NCI-H524 treated with DMSO at 0.1 percent for 48 hours (cell line): ENCODE measurements at places on chromosomes 13 and 19.
A peak's percentile ranks its signal among the peaks of the same experiment; 100 is the strongest.

- no peak for DNase-seq
These were observed 36.8 kb upstream of the CYP2S1 start for GRCh38 chr19:41156207-41156606.

GRCh38 chr19:29966588-29967249 lies 24.7 kb downstream of the URI1 start:
- no peak for DNase-seq

GRCh38 chr13:93767180-93767916 lies 540.7 kb downstream of the GPC6 start:
- DNase-seq: peak; percentile 33

DNA sequence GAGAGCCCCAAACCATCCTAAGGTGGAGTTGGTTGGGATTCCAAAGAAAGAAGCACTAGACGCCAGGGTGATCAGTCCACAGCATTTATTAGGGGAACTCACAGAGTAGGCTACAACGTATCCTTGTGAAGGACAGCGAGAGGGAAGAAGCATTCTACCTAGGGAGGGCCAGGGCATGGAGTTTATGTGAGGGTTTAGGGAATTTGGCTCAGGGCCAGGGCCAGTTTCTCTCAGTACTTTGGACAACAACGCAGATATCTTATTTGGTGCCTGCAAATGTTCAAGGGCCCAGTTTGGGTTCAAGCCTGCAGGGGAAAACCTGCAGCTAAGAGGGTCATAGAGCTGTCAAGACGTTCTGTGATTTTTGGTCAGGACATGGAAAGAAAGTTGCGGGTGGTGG lies 73.9 kb upstream of the GJB6 start:
- no peak for DNase-seq

DNA sequence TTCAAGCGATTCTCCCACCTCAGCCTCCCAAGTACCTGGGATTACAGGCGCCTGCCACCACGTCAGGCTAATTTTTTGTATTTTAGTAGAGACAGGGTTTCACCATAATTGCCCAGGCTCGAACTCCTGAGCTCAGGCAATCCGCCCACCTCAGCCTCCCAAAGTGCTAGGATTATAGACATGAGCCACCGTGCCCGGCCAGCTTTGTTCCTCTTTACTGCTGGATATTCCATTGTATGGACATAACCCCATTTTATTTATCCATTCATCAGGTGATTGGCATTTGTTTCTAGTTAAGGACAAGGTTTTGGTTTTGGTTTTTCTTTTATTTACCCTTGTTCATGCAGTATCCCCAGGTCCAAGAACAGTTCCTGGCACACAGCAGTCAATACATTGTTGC lies 4.1 kb upstream of the RPS9 start:
- DNase-seq: no peak

DNA sequence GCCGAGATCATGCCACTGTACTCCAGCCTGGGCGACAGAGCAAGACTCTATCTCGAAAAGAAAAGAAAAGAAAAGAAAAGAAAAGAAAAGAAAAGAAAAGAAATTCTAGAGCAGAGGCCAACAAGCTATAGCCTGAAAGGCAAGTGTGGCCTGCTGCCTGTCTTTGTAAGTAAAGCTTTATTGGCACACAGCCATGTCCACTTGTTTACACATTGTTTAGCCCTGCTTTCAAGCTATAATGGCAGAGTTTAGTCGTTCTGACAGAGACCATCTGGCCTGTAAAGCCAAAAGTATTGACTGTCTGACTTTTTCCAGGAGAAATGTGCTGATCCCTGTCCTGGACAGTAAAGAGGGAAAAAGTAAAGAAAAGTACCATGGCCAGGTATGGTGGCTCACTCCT lies 18.3 kb downstream of the NWD1 start:
- no peak for DNase-seq

DNA sequence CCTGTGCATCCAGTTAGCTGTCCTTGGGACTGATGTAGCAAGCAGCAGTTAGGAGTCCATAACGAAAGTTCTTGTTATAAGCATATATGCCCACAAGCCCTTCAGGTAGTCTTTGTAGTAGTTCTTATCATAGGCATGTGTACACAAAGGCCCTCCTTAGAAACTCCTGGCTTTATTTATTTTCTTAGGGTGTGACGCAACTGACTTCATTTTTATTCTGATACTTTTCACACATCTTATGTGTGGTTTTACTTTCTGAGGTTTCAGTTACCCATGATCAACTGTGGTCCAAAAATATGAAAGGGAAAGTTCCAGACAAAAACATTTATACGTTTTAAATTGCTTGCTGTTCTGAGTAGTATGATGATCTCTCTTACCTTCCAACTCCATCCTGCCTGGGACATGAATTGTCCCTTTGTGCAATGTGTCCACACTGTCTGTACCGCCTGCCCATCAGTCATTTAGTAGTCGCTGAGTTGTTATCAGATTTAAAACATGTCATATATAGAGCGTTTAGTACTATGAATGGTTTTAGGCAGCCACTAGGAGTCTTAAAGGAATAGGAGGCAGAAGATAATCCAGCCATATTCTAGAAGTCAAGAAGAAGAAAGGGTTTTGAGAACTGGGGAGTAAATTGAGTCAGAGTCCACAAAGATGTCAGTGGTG lies 19.4 kb downstream of the GPC5 start:
- DNase-seq: no peak

DNA sequence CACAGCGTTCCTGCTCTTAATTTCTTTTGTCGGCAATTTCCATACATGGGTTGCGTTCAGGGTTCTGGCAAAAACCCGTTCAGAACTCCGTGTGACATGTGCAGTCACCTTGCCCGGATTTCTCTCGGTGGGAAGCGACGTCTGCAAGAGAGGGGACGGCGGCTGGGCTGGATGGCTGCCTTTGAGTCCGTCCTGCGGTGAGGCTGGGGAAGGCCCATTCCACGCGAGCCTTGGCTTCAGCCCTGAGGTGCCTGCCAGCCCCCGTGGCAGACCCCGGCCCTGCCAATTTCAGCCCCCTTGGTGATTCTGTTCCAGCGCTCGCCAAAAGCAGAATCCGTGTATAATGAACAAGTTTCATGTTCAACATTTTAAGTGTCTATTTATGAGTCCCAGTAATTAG lies 72.6 kb upstream of the TSHZ3 start:
- no peak for DNase-seq

DNA sequence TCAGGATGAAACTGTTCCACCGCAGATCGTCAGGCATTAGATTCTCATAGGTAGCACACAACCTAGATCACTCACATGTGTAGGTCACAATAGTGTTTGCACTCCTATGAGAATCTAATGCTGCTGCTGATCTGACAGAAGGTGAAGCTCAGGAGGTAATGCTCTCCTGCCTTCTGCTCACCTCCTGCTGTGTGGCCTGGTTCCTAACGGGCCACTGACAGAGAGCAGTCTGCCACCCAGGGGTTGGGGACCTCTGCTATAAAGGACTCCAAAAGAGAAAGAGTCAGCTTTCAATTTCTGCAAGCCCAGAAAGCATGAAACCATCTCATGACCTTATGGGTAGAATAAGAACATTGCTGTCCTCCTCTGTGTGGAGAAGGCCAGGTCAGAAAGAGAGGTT lies 43.5 kb upstream of the PCCA start:
- no peak for DNase-seq

- no peak for DNase-seq
These were observed 403.3 kb upstream of the ATXN8OS start for GRCh38 chr13:69704311-69704710.

GRCh38 chr13:60213236-60213744 lies 49.6 kb upstream of the DIAPH3 start:
- DNase-seq: no peak

DNA sequence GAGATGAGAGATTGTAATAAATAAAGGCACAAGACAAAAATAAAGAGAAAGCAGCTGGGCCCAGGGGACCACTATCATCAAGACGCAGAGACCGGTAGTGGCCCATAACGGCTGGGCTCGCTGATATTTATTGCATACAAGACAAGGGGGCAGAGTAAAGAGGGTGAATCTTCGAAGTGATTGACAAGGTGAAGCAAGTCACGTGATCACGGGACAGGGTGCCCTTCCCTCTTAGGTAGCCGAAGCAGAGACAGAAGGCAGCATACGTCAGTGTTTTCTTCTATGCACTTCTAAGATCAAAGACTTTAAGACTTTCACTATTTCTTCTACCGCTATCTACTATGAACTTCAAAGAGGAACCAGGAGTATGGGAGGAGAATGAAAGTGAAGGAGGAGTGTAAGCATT lies 4.6 kb upstream of the PRKCG start:
- no peak for DNase-seq

DNA sequence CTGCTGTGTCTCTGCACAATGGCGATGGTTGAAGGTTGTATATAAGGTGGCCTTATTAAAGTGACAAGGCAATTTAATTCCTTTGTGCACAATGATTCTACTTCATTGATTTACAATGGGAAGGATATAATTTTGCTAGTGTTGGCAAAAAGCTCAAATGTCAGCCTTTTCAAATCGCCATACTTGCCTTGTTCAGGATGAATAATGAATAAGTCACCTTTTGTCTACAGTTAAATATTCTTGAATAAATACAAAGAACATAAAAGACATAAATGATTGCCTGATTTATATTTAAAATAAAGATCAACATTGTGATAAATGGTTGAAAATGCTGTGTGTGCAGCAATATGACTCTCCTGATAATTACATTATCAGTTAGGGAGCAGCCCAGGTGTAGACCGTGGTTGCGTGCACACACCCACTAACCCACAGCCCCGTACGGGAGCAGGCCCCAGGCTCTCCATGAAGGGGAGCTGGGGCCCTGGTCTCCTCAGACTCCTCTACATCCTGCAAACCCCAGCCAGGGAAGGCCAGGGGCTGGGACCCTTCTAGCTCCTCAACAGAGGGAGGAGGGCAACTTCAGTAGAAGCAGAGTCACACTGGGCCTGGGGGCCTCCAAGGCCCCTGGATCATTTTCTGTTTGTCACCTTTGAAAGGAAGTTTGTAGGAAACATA lies 64.9 kb downstream of the TEX29 start:
- DNase-seq: no peak

DNA sequence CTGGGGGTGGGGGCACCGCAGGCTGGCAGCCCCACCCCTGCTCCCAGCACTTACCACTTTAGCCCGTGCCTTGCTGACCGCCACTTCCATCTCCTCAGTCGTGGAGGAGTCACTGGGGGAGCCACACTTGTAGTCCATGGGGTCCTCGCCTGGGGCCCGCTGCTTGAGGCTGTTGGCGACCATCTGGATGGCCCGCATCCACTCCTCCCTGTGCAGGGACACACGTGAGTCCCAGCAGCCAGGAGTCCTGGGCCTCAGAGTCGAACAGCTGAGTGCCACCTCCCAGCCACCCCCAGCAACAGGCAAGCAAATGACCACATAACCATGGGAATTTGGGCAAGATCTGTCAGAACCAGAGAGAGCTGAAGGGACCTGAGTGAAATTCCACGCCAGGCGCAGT lies 16.0 kb upstream of the CCNP start:
- DNase-seq: no peak

DNA sequence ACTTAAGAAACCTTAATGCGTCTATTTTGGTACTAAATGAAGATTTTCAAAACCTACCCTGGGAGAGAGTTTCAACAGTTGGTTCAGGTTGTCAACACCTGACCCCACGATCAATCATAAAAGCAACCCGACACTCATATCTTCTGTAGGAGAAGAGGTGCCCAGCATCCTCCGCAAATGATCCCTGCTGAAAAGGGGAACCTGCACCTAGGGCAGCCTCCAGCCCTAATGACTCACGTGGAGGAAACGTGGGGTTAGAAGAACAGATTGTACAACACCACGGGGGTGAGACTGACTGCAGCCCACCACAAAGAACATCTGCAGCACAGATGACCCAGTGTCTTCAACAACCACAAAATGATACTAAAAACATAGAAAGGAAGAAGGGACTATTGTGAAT lies 116.3 kb downstream of the RAB20 start:
- no peak for DNase-seq

- DNase-seq: no peak
These were observed 50.0 kb downstream of the BRD4 start for GRCh38 chr19:15282311-15282705.

- no peak for DNase-seq
These were observed 22.3 kb upstream of the STARD13 start for GRCh38 chr13:33307843-33308242.

DNA sequence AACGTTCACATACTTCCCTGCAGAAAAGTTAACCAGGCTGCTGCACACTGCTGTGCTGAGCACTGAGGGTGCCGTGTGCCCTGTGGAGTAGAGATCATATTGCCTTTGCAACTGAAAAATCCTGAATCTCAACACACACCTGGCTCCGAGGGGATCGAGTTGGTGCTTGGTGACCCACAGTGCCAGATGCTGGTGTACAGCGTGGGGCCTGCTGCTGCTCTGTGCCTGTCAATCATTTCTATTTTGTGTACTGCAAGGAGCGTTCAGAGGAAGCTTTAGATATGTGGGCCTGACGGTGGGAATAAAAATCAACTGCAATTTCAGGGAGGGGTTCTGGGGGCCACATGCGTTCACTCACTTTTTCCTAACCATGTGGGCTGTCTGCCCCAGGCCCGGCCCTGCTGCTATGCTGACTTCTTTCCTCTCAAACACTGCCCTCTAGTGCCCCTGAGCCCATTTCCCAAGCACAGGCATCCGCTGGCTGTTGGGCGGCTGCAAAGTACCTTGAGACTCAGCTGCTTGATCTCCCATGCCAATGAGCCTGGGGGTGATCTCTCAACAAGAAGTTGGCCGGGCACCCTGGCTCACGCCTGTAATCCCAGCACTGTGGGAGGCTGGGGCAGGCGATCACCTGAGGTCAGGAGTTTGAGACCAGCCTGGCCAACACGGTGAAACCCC lies 9.7 kb upstream of the LENG8 start:
- DNase-seq: no peak

DNA sequence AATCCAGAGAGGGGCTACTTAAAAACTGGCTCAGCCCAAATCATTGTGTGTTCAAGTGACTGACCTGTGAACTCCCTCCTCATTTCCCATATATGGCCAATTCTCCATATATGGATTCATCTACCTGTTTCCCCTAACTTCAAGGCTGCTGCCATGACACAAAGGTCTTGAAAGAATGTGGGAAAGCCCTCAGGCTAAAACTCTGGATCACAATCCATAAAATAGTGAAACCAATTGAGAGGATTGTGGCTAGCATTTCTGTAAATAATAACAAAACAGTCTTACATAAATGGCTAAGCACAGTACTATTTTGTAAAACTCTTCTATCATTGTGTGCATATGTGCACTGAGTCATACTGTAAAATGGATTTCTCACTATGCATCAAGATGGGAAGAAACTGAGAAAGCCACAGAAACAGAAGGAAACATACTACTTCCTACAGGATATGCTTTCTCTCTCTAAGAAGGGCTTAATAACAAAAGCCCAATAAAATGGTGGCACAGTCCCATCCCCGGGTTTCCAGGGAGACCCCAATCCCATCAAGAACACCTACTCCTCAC lies 80.5 kb downstream of the FOXO1 start:
- no peak for DNase-seq

DNA sequence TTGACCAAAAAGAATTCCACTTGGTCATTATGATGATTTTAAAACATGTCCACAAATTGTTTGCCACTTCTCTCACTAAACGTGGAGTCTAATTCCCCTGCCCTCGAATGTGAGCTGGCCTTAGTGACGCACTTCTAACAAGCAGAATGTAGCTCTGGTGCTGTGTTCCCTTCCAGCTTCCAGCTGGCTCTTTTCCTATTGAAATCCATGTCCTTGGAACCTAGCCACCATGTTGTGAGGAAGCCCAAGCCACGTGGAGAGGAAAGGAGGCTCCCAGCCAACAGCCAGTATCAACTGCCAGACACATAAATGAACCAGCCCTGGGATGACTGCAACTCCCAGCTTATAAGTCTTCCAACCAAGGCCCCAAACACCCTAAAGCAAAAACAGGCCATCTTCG lies 23.6 kb upstream of the CEBPA start:
- no peak for DNase-seq

- DNase-seq: no peak
These were observed 695 bp downstream of the ICAM1 start for GRCh38 chr19:10271543-10272086.

- no peak for DNase-seq
These were observed 322.3 kb downstream of the OXGR1 start for GRCh38 chr13:96672016-96672415.
